ENCODE measurements at places on chromosomes 7 and 10.

DNA sequence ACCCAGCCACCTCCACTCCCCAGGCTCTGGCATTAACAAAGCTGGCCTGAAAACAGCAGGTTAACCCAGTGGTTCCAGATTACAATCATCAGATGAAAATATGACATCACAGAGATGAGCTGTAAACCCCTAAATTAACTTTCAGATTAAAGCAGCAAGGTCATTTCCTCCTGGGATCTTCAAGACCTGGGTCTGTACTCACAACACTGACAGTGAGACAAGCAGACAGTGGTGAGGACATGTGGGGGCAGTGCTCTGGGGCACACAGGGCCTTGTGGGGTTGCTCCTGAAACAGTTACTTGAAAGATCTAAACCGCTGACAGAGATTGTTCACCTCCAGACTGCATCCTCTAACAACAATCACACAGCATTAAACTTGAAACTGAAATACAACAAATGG, 134.1 kb downstream of the ZNF438 start:
- DNase-seq = no peak

- DNase-seq = no peak
Measured at GRCh38 chr7:20089431-20089830, 127.8 kb downstream of the MACC1 start.

DNA sequence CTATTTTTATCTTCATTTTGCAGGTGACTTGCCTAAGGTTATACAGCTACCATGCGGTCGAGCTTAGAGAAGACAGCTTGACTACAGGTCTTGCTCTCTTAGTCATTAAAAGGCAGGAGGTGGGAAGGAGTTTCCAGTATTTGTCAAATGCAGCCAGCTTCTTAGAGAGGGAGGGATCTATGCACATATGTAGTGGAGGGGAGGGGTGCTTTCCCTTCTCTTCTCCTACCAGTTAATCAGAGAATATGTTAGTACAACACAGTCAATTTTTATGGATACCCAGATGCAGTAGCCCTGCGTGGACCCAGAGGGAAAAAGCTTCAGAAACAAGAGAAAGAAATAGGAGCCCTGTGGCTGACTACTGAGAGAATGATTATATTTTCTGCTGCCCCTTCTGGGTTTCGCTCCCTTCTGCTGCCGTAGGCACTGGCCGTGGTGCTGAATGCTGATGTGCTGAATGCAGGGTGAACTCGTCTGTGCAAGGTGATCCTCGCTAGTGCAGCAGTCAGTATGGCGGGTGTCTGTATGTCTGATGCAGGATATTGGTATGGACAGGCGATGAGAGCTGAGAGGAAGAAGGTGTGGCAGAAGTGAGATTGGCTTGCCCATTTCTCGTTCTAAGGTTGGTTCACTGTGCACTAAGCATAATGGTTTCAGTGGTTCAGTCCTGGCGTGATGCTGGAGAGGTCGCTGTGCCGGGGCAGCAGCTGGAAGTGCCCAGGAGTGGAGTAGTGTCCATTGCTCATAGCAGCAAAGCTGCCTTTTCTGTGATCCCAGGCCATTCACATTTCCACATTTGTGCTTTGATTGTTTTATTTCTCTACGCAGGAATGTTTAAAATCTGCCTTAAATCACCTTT, 189.2 kb upstream of the PODXL start:
- no peak for DNase-seq

GRCh38 chr10:64648915-64649314, 1127.7 kb downstream of the REEP3 start:
- DNase-seq = no peak

- DNase-seq = no peak
Measured at GRCh38 chr7:120344276-120344675, 71.3 kb downstream of the KCND2 start.

DNA sequence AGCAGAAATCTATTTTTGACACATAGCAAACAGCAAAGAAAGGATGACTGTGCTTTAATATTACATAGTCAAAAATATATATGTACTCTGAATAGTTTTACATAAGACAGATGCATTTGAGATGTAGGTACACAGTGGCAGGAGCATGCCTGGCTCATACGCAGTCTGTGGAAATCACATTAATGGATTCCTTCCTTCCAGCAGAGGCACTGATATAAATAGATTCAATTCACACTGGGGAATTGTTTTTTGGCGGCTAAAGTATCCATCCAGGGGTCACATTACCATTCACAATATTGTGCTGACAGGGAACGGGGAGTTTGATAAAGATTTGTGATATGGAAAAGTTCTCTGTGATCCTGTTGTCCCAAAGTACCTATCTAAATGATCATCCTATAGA, 72.5 kb upstream of the AGR3 start:
- DNase-seq = no peak

- no peak for DNase-seq
Measured at GRCh38 chr7:14687777-14688176, 214.8 kb downstream of the DGKB start.

- no peak for DNase-seq
Measured at GRCh38 chr7:2120251-2120660, 112.5 kb downstream of the MAD1L1 start.

GRCh38 chr7:81207801-81208200, 288.9 kb upstream of the SEMA3C start:
- DNase-seq = no peak

DNA sequence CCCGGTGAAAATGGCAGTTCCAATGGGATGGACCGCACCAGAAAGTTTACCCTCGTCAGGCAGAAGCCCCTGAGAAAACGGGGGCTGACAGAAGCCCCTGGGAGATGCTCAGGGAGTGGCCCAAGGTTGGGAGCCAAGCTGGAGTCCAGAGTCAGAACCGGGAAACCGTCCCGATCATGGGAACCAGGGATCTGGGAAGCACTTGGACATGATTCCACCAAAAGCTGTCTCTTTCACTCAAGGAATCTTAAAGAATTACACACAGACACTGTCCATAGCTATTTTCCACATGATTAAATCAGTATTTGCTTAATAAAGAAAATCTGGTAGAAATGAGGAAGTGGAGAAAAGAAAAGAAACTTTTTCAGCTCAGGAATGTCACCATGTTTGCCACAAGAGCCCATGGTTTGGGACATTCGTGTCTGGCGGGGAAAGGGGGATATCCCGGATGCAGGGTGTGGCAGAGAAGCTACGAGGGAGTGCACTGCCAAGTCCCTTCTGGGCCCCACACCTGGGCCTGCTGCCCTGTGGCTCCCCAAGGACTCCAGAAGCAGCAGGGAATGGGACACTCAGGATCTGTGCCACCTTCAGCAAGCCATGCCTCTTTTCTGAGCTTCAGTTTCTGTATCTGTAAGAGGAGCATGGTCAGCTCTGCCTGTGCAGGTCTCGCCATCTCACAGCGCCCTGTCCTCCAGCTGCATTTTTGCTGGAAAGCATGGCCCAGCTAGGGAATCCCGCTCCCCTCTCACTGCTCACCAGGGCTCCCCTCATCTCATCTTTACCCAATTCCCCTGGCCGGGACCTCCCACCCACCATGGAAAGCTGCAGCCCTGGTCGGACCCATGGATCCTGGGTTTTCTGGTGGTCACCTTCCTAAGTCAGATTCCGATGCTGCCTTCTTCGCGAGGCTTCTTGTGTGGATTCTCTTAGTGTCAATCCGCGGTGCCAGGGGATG, 225.1 kb upstream of the GRB10 start:
- DNase-seq = no peak

DNA sequence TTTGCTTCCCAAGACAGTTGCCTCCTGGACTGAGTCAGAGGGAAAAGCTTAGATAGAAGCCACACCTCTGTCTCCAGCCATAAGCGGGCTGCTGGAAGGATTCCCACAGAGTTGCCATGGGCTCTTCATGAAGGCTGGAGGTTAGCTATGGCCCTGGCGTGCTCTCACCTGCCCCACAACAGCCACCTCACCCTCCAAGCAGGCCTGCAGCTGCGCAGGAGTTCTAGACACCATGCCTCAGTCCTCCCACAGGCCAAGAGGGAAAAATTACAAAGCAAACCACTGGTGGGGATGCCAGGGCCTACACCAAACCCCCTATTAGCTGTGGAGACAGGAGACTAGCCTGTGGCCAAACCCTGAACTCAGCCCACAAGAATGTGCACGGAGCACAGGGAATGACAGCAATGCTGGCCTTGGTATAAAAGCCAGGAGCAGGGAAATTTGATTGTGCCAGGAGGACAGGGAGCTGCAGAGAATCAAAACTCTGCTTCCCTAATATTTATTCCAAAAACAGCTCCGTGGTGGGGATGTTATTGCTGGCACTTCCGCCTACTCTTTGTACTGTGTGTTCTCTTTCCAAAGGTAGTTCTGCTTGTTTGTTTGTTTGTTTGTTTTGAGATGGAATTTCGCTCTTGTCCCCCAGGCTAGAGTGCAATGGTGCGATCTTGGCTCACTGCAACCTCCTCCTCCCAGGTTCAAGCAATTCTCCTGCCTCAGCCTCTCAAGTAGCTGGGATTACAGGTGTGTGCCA, 60.3 kb upstream of the STK17A start:
- no peak for DNase-seq

DNA sequence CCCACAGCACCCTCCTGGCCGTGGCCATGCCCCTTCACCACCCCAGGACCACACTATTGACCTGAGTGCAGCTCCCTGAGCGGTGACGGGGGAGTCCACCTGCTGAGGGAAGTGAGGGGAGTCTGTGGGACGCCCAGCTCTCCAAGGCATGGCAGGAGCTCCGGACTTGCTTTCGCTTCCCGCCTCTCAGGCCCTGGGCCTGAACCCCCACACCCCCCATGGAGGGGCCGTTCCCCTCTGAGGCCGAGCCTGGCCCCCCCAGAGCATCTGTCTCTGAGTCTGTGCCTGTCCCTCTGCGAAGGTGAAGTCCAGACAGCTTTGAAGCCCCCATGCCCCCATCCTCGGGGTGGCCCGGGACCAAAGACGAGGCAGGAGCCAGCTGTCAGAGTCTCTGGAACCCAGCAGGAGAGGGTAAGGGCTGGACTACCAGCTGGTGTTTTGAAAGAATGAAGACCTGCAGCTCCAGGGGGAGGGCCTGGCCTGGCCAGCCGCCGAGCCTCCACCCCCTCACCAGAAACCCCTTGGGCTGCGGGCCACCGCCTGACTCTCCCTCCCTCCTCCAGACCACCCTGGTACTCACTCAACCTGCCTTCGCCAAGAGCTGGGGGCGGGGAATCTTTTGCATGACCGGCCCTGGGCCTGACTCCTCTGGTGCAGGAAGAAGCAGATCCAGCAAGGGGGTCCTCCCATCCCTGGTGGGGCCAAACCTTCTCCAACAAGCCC, 114.0 kb downstream of the PDGFA start:
- DNase-seq = no peak

GRCh38 chr7:85471307-85471706, 284.5 kb upstream of the SEMA3D start:
- DNase-seq = no peak

DNA sequence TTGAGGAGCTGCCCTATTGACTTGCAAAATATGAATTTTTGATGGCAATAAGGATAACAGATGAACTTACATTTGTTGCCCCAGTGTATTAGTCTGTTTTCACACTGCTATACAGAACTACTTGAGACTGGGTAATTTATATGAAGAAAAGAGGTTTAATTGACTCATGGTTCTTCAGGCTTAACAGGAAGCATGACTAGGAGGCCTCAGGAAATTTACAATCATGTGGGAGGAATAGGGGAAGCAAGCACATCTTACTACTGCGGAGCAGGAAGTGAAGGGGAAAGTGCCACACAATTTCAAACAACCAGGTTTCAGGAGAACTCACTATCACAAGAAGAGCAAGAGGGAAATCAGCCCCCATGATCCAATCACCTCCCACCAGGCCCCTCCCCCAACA, 57.9 kb downstream of the ZNF22 start:
- peak; percentile 57 for DNase-seq

- no peak for DNase-seq
Measured at GRCh38 chr10:126570621-126571602, 99.6 kb downstream of the C10orf90 start.

GRCh38 chr10:12156367-12157123, 27.1 kb downstream of the SEC61A2 start:
- no peak for DNase-seq

GRCh38 chr10:98309366-98310355, 41.7 kb upstream of the LOXL4 start:
- no peak for DNase-seq

- no peak for DNase-seq
Measured at GRCh38 chr7:135774284-135774683, 25.7 kb upstream of the FAM180A start.

- DNase-seq = no peak
Measured at GRCh38 chr7:41385996-41386395, 316.9 kb downstream of the INHBA start.

DNA sequence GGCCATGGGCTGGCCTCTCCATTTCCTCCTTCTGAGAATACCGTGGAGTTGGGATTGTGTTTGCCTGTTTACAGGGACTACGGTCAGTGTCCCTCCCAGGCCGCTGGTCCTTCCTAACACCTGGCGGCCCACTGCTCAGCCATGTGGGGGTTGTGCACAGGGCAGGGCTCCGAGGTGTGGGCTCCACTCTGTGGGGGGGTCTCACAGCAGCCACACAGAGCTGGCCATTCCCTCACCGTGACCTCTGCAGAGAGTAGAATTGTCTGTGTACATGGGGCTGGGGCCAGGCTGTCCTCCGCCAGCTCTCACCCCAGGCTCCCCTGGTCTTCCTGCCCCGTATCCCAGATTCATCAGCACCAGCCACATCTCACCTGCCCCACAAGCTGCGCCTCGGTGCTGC, 60.1 kb downstream of the PTPRN2 start:
- no peak for DNase-seq

- DNase-seq = no peak
Measured at GRCh38 chr7:85130702-85131101, 56.2 kb downstream of the SEMA3D start.

DNA sequence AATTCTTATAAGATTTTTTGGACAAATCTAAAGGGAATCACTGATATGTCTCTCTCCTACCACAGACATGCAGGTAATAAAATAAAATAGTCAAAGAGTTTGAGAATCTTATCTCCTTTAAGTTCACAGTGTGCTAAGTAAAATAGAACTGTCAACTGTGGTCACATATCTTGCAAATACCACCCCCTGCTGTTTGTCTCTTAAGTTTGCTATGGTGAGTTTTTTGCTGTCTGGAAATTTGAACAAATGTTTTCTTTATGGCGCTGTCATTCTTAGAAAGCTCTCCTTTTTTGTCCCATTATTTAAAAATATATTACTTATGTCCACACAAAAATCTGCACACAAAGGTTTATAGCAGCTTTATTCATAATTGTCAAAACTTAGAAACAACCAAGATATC, 19.6 kb downstream of the GIMAP5 start:
- peak; percentile 6 for DNase-seq

GRCh38 chr7:45070254-45070642, 18.5 kb downstream of the NACAD start:
- no peak for DNase-seq

GRCh38 chr10:23694446-23694920, 255.6 kb downstream of the OTUD1 start:
- no peak for DNase-seq

GRCh38 chr7:36204929-36205635, 52.0 kb downstream of the EEPD1 start:
- DNase-seq = no peak

Measured in GF-D8 (cell line).